Kidney glomerular epithelial cell (primary cell): ENCODE measurements at places on chromosomes 12 and 14.

GRCh38 chr12:44626883-44627282 lies 249.2 kb downstream of the NELL2 start:
- DNase-seq = no peak

- no peak for DNase-seq
Observed at GRCh38 chr12:98752726-98753125, 107.6 kb downstream of the APAF1 start.

DNA sequence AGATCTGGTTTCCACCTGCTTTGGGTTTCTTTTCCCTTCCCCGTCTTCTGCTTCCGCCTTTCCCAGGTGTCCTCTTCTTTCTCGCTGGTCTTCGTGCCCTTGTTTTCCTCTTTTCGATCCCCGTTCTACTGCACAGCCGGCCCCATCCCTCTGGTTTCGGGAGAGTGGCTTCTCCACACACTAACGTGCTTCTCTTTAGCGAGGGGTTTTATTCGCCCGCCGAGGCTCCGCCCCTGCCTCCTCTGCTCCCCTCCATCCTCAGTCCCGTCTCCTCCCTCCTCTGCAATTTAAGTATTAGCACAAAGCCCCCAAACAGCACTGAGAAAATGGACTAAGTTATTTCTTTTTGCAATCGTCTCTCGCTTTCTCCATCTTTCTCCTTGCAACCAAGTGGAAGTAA lies at the start of gene SLC7A8:
TSS of gene SLC7A8 (minus strand) at position 182 of the 400 bp plus-strand sequence. CDS start 746 bp downstream, outside the sequence.
- DNase-seq = no peak

GRCh38 chr12:80038062-80038560 lies 61.2 kb upstream of the OTOGL start:
- no peak for DNase-seq

DNA sequence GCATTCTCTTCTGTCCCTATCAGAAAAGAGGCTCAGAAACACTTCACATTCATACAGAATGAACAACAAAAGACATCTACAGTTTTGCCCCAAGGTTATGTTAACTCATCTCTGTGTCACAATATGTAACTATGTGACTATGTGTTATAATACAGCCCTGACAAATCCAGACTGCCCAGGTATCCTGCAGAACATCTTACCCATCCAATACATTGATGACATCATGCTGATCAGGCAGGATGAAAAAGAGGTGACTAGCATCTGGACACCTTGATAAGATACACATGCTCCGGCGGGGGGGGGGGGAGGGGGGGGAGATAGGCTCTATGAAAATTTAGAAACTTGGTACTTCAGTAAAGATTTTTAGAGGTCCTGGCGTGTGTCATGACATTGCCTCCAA lies 8.3 kb upstream of the GNS start:
- no peak for DNase-seq

- DNase-seq = no peak
Observed at GRCh38 chr12:12724421-12725085, 7.4 kb downstream of the CDKN1B start.

GRCh38 chr14:91112194-91112593 lies 1.7 kb upstream of the DGLUCY start:
- no peak for DNase-seq

DNA sequence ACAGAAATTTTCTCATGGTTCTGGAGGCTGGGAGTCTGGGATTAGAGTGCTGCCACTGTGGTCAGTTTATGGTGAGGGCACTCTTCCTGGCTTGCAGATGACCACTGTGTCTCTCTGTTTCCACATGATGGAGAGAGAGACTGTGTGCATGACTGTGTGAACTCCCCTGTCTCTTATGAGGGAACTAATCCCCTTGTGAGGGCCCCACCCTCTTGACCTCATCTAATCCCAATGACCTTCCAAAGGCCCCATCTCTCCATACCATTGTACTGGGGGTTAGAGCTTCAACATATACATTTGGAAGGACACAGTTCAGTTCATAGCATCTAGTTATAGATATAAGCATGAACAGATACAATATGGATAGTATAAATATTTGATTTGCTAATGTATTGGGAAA lies 31.7 kb downstream of the ANO6 start:
- DNase-seq = no peak

GRCh38 chr14:56195704-56196103 lies 77.5 kb downstream of the PELI2 start:
- DNase-seq = no peak

DNA sequence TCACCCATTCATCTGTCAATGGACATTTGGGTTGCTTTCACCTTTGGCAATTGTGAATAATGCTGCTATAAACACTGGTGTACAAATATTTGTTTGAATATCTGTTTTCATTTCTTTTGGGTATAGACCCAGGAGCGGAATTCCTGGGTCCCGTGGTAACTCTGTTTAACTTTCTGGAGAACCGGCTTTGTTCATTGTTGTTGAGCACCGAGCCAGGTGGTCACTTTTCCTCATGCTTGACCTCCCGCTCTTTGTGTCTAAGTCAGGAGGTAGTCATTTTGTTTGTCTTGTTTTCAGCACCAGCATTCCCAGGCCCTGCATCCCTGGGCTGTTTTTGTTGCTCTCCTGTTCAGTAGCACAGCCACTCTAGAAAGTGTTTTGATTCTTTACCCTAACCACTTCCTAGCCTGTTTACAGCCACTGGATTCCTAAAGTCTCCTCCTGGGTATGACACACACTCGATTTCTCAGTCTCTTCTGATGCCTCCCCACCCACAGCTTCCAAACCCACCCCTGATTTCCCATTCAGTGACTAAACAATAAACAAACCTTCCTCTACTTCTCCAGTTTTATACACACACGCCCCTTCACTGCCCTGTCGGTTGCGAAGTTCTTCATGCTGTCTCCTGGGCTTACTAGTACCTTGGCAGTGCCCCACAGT lies 37.9 kb downstream of the B4GALNT3 start:
- no peak for DNase-seq

GRCh38 chr12:47819138-47819895 lies 386 bp downstream of the HDAC7 start:
- DNase-seq = no peak

GRCh38 chr12:110198386-110198785 lies 74.2 kb downstream of the IFT81 start:
- no peak for DNase-seq

DNA sequence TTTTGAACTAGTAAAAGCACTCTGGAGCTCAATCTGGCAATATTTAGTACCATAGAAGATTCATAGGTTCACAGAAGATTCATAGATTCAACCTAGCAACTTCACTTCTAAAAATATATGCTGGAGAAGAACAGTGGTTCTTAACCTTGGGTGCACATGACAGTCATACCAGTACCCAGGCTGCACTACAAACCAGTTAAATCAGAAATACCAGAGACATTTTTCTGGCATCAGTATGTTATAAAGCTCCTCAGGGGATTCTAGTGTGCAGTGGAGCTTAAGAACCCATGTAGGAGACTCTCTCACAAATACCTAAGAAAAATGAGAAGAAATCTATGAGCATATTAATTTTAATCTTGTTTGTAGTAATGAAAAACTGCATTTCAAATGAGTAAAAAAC lies 46.6 kb downstream of the CNTN1 start:
- DNase-seq = no peak

DNA sequence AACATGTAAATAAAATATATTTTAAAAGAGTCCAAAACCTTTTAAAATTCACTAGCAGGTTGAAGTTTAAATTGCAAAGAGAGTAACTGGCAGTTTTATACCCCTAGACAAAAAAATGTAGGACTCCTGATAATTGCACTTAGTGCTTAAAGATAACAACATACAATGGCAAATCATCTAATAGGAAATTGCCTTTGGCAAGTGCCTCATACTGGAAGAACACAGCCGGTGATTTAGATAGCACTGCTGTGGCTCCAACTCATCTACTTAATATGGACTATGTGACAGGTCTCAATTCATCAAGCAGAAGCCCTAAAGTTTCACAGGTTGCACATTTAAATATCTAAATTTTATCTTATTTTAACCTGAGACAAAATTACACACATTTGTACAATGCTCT lies 13.4 kb downstream of the C12orf50 start:
- DNase-seq = no peak

- no peak for DNase-seq
Observed at GRCh38 chr12:24530689-24531088, 418.2 kb downstream of the BCAT1 start.

GRCh38 chr12:130944878-130945277 lies 8.8 kb upstream of the ADGRD1 start:
- no peak for DNase-seq

DNA sequence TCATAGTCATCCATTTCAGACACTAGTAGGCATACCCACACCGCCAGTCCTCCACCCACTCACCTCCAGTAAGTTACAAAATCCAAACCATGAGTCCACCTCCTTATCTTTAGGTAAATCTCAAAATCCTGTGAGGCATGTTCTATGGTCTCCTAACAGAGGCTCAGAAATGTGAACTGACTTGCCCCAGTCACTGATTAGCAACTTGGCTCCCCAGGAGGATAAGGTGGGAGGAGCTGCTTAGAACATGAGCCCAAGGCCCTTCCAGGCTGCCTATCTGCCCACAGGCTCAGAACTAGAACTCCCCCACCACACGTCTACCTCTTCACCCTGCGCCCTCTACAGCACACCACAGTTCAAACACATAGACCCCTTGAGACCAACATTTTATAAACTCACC lies 19.9 kb downstream of the SETD3 start:
- no peak for DNase-seq

DNA sequence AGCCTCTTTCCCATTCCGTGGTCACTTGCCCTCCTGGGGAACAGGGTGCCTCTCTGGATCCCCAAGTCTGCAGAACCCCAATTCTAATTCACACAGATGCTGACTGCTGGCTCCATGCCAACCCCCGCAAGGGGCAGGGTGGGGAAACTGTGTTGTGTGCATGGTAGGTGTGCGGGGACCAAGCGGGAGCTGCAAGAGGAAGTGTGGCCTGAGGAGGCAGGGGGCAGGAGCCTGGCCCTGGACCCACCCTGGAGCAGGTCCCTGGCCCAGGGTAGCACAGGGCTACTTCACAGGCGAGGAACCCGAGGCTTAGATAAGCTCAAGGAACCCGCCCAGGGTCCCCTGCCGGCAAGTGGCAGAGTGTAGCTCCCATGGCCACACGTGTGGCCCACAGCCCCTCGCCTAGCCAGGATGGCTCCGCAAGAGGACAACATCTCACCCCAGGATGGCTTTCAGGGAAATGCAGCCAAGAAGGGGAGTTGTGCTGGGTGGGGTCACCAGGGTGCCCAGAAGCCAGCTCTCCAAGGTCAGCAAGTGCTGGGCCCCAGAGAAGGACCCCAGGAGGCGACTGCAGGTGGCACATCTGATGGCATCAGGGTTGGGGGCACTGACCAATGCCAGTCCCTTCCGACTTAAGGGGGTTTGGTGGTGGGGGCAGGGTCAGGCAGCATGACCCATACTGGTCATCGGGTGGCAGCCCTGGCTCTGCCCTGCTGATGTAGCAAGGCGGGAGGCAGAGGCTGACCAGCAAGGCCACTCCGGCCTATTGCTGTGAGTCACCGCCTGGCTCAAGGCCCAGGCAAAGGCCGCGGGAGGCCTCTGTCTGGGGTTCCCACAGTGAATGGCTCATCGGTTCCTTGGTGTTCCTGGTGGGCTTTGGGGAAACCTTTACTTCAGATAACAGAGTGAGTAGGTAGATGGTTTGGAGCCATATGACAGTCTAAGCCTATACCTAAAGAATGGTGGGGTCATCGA lies 37.3 kb upstream of the EML1 start:
- peak; percentile 76 for DNase-seq

DNA sequence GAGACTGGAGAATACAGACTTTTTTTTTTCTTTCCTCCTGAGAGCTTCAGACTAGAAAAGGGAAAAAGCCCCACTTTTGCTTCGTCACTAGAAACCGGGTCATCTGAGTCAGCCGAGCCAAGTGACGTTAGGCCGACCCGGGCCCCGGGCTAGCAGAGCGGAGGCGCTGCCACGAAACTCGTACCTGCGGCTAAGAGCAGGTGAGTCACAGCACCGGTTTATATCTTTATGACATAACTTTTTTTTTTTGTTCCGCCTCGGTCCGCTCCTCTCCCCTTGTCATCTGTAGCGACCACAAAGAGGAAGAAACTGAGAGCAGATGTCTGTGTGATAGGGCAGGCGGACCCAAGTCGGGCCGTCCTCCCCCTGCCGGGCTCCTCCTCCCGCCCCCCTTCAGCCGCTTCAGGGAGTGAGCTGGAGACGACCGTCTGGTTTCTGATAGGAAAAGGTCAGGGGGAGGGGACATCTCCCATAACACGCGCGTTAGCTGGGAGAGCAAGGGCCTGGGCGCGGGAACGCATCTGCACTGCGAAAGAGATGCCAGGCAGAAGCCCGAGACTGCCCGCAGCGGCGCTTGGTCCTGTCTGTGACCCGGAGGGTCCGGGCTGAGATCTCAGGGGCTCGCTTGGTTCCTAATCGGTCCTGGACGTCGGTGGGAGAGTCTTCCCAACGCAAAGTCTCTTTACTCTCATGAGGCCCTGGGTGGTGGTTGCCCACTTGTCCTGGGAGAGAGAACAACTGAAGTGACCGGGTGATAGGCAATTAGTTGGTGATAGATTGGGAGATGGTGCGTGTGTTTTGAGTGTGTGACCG lies 586 bp downstream of the TTC6 start:
- no peak for DNase-seq

GRCh38 chr12:107545737-107546353 lies 139.8 kb upstream of the PWP1 start:
- DNase-seq = no peak

DNA sequence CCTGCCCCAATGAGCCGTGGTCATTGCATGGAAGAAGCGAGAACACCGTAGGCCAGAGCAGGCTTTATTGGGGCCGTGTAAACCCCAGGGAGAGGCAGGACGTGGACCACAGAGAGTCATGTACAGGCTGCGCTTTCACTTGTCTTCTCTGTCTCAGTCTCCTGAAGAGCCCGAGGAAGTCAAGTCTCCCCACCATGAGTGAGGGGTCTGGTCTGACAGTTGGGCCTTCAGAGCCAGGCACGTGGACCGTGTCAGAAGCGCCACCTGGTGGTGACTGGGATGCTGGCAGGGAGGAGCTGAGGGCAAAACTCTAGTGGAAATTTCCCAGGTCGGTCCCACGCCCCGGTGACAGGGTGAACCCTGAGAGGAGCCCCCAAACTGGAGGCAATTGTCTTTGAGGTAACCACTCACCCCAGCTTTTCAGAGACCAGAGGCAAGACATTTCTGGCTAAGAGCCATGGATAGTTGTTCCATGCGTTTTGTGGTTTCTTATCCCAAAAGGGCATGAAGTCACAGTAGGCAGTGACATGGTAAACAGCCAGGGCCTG lies 17.4 kb downstream of the RPS6KL1 start:
- DNase-seq = peak; percentile 15
